ENCODE measurements at places on chromosomes 5 and 9.

DNA sequence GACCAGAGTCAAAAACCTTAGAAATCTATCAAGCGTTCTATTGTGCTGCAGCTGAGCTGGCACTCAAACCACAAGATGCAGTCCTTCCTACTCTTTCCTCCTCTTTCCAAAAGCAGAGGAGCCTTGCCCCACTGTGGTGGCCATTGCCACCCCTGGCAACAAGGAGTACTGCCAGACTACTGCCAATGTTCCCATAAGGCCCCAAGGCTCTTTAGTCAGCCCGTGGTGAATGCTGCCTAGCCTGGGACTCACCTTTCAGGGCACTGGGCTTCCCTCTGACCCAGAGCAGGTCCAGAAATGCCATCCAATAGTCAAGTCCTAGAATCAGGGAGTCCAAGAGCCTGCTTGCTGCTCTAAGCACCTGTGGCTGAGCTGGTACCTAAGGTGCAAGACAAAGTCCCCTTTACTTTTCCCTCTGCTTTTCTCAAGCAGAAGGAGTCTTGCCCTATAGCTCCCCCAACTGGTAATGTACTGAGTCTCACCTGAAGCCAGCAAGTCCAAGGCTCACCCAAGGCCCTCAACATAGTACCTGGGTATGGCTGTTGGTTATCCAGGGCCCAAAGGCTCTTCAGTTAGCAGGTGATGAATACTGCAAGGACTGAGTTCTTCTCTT is 219.4 kb downstream of the ATPSCKMT start:
- DNase-seq: no peak

DNA sequence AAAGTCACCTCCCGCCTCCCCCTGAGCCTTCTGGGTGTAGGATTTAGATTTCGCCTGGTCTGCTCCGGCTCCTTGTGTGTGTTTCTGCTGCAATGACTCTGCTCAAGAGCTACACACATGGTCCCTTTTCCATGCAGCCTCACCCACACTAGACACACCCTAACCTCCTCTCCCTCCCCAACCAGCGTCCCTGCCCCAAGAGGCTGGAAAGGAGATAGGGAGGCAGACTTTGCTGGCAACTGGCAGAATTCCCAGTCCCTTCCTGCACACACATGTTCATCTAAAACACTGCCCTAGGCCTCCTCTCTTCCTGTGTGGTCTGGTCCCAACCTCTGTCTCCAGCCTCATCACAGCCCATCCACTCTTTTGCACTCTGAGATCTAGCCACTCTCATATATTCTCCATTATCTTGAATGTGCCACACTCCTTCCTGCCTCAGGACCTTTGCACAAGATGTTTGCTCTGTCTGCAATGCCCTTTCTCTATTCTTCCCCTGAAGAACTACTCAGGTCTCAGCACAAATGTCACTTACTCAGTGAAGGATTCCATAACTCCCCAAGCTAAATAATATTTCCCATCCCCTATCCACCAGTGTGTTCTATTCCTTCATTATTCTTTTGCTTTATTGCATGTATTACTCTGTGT is 253.8 kb downstream of the CDK5RAP2 start:
- no peak for DNase-seq

- DNase-seq: no peak
These were observed 36.4 kb upstream of the RNU6ATAC start for GRCh38 chr9:134200730-134201129.

DNA sequence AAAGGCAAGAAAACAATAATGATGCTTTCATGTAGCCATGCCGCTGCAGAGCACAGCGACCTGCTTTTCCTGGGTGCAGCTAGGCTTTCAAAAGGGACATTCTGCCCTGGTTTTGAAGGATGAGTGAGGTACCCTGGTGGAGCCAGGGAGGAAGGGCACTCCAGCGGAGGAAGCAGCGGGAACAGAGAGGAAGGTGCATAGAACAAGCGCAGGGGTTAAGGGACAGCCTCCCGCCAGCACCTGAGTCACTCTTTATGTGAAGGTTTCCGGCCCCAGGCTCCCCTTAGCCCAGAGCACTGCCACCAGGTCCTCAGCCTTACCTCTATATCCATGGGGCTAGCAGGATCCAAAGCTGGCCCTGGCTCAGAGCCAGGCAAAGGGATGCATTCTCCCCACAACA is 221.1 kb downstream of the CDK5RAP2 start:
- DNase-seq: no peak

- no peak for DNase-seq
These were observed 58.0 kb downstream of the FXN start for GRCh38 chr9:69093471-69094103.

GRCh38 chr9:7906783-7907550 is 107.4 kb upstream of the DMAC1 start:
- DNase-seq: no peak

DNA sequence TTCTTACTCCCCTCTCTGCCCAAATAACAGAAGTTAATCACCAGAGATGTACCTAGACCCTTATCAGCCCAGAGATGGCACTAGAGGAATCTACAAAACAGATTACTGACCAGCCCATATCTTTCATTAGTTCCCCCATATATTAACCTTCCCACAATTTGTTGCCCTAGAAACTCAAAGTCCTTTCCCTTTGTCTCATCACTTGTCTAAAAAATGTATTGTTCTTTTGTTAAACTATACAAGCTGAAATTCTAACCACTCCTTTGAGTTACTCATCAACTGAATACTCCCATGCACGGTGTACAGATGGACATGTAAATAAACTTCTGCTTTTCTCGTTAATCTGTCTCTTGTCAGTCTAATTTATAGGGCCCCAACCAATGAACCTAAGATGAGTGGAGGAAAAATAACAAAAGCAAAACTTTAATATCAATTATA is 130.9 kb downstream of the CCDC192 start:
- no peak for DNase-seq

GRCh38 chr9:82820186-82820585 is 242.8 kb downstream of the RASEF start:
- DNase-seq: no peak

DNA sequence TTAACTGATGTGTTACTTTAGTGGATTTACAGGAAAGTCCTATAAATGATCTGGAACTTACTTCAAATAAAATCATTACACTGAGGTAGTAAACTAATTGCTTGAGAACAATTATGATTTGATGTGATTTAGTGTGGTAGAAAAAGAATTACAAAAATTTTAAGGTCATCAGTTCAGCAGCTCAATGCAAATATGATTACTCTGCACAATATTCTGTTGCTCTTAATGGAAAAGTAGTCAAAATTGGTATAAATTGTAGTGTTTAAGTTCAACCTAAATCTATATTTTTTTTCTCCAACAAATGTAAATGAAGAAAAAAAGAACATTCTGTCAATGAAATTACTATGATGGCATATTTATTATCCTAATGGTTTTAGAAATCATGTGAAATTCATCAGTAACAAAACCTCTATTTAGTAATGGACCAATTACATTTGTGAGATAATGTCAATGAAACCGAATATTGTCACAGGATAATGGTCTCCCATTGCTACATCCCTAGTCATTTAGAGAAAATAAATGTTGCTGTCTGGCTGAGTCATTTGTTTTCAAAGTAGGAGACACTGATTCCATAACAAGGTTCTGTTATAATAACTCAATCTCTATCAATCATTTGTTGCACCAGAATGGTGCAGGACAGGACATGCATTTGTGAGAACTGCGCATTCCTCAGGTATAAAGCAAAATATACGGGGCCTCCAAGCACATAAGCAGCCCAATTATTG is 177.1 kb downstream of the NFIB start:
- no peak for DNase-seq

DNA sequence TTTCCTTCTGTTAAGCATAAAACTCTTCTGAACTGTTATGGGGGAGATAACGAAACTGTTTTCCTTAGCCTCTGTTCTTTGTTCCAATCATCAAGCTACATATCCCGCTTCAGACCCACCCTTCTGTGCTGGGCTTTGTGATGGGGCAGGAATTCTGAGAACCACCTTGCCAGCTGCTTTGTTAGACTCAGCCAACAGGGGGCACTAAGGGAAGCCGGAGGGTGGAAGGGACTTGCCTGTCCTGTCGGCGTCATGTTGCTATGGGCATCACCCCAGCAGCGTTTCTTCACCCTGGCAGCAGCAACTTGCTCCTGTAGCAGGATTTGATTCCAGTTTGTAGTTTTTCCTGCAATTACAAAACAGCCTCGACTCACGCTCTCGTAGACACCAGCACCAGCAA is 169.1 kb downstream of the CAAP1 start:
- no peak for DNase-seq

GRCh38 chr5:532521-533242 is 8.4 kb upstream of the SLC9A3 start:
- DNase-seq: peak; percentile 1

DNA sequence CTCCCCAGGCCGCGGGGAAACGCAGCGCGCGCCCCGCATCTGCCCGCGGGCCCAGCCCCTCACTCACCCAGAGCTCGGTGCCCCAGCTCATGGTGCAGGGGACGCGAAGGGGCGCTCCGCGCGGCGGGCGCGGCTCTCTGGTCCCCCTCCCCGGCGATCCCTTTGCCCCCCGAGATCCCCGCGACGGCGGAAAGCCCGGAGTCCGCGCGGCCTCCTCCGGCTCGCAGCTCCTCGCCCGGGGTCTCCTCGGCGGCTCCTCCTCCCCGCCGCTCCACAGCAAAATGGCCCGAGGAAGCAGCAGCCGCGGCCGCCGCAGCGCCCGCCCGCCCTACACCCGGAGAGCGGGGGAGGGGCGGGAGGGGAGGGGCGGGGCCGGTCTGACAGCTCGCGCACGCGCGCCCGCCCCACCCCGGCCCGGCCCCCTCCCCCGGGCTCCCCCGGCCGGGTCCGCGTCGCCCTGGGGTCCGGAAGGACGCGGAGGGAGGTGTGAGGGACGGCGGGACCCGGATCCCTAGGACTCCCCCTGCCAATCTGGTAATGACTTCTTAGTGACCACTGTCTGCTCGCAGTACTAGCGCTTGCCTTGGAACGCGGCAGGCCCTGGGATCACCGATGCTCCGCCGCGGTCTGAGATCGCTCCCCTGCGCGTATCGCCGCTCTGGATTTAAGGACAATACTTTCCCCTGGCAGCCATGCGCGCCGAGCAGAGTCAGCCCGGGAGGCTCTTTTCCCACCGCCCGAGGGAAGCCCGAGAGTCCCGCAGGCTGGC is at the start of gene FNBP1:
Gene FNBP1, minus strand, starts transcription at position 305 of the 769 bp plus-strand sequence. Its CDS starts 214 bp downstream, at position 91.
- peak; percentile 59 for DNase-seq

GRCh38 chr5:15493501-15493900 is 6.5 kb upstream of the FBXL7 start:
- DNase-seq: no peak

DNA sequence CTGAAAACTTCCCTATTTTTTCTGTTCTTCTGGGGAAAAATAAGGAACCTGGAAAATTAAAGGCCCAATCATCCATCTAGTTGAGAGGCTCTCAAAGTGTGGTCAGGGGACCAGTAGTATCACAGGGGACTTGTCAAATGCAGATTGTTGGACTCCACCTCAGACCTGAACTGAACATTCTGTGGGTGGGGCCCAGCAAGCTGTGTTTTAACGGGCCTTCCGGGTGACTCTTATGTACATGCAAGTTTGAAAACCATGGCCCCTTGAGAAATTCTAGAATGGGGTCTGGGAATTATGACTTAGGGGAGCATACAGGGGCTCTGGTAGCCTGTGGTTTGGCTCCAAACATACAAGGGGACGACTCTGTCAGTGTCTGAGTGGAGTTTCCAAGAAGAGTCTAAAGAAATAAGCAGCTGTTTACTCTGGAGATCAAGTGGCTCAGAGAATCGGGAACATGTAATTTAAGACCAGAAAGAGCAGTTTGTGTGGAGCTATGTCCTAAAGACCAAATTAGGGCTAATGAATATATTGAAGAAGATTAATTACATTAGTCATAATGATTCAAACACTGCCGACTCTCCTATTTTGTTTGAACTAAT is 177.4 kb downstream of the SLC28A3 start:
- DNase-seq: no peak
